ENCODE measurements at places on chromosomes 5 and 9.

- no peak for DNase-seq
Measured at GRCh38 chr5:471750-472058, 28.7 kb downstream of the EXOC3 start.

DNA sequence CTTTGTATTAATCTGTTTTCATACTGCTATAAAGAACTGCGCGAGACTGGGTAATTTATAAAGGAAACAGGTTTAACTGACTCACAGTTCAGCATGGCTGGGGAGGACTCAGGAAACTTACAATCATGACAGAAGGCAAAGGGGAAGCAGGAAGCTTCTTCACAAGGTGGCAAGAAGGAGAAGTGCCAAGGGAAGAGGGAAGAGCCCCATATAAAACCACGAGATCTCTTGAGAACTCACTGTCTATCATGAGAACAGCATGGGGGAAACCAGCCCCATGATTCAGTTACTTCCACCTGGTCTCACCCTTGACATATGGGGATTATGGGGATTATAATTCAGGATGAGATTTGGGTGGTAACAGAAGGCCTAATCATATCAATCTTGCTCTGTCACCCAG, 60.9 kb upstream of the CHD1 start:
- no peak for DNase-seq

DNA sequence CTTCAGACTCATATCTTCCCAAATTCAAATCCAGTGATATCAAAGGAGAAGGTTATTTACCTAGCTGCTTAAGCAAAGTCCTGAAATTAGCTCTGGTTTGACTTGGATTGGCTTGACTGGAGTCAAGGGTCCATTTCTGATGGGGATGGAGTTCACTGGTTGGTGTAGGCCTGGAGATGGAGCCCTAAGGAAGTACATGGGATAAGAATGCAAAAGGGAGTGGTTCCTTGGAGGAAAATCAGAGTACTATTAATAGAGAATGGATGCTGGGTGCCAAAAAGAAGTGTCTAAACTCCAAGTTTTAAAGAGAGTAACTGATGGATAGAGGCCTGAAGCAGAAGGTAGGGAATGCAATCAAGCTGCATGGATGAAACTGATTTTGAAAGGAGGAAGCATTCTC, 13.8 kb downstream of the TXNDC8 start:
- DNase-seq, result no peak

- DNase-seq, result no peak
Measured at GRCh38 chr5:15808577-15808976, 308.6 kb downstream of the FBXL7 start.

GRCh38 chr9:122347348-122348287, 23.2 kb upstream of the PTGS1 start:
- no peak for DNase-seq

GRCh38 chr5:147773587-147773986, 8.9 kb downstream of the JAKMIP2 start:
- no peak for DNase-seq

DNA sequence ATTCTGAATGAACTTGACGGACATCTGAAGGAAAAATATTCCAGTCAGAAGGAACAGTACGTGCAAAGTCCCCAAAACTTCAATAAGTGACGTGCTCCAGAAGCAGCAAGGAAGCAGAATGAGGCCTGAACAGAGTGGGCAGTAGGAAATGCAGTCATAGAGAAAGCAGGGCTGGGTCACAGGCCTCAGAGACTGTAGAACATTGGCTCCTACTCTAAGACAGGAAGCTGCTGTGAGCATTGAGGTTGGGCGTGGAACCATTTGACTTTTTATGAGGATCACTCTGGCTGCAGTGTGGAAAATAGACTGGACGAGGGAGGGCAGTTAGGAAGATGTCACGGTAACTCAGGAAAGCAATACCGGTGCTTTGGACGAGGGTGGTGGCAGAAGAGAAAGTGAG, 64.0 kb downstream of the DOCK8 start:
- no peak for DNase-seq

DNA sequence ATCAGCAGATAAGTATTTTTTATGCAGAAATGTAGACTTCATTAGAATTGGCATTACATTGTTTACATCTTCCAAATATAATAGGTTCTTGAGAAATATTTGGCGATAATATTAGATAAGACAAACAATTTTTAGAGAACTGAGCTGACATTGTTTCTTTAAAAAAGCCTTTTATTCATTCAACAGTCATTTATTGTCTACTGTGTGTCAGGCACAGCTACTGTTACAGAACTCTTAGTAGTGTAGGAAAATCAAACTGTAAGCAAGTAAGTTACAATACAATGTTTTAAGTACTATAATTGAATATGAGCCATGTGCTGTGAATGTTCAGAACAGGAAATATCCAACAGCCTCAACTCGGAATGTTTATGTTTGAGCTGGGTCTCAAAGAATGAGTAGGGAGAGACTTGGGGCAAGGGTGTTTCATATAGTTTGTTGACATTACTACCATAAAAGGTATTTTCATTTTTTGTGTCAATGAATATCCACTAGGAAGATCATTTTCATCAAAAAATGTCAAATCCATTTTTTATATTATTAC, 114.0 kb downstream of the CDC42SE2 start:
- no peak for DNase-seq

DNA sequence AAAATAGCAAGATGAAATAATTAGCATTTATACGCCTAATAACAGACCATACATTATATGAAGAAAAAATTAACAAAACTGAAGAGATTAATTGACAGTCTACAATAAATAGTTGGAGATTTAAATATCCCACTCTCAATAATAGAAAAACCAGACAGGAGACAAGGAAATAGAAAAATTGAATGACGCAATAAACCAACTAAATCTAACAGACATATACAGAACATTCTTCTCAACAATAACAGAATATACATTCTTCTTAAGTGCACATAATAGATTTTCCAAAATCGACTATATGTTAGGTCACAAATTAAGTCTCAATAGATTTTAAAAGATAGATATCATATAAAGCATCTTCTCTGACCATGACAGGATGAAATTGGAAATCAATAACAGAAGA, 25.6 kb upstream of the RNF180 start:
- DNase-seq, result no peak

GRCh38 chr5:115271295-115272050, 8.8 kb upstream of the PGGT1B start:
- no peak for DNase-seq

- DNase-seq, result no peak
Measured at GRCh38 chr9:114627553-114627952, 16.5 kb downstream of the TMEM268 start.

GRCh38 chr9:26656003-26656870, 236.4 kb downstream of the CAAP1 start:
- DNase-seq, result no peak

- DNase-seq, result no peak
Measured at GRCh38 chr5:80941496-80941895, 18.7 kb upstream of the RASGRF2 start.

- DNase-seq, result peak; percentile 67
Measured at GRCh38 chr5:134145779-134146581, 30.8 kb downstream of the SKP1 start.

- DNase-seq, result no peak
Measured at GRCh38 chr9:113932906-113933584, 56.9 kb downstream of the ZNF618 start.

DNA sequence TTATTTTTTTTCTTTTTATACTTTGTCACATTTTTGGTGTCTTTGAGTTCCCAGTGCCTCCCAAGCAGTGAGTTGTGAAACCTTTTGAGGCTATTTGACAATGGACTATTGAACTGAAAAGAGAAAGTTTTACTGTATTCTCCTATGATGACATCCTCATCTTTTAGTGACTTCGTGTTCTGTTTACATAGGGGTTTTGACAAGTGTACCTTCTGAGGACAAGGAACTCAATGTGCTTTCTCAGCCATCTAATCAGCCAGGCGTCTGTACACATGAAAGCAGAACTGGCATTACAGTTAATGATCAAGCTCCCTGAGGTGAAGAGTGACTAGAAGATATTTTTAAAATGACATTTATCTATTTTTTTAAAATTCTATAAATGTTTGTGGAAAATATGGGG, 175.5 kb downstream of the ANXA1 start:
- DNase-seq, result no peak

Measured in activated CD8-positive, alpha-beta memory T cell treated with anti-CD3 and anti-CD28 coated beads for 1 hour (primary cell).